Frontal cortex (tissue), 4 donors: ENCODE measurements at places on chromosomes 1 and 21. TPM values are rescaled to one million over a fixed set of nuclear protein-coding genes. Genes with fewer than 3 reads are reported as not detected.

DNA sequence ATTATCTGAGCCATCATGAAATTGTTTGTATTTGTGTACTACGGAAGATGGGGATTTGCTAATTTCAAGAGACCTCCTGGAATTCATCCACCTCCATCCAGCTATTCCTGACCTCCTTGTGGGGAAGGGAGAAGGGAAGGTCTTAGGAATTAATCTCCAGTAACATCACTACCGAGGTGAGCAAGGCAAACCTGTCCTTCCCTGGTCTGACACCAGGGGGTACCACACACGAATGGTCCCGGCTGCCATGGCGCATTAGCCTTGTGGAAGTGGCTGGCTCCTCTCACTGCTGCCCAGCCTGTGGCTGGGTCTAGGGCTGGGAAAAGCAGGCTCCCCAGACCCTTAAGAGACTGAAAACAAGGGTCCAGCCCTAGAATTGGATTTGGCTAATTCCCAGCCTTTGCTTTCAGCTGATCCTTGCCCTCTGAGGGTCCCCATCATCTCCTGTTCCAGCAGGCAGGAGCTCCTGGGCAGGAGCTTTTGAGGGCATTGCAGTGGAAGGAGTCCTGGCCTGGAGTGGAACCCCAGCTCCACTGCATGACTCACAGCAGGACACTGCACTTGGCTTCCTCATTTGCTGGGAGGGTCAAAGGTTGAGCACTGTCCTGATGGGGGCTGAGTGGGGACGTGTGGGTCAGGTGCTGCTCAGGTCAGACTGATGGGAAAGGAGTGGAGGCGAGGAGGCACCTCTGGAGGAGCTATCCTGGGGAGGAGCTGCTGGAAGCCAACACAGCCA is 34.8 kb downstream of the RIMS3 start:
- DNase-seq = no peak

DNA sequence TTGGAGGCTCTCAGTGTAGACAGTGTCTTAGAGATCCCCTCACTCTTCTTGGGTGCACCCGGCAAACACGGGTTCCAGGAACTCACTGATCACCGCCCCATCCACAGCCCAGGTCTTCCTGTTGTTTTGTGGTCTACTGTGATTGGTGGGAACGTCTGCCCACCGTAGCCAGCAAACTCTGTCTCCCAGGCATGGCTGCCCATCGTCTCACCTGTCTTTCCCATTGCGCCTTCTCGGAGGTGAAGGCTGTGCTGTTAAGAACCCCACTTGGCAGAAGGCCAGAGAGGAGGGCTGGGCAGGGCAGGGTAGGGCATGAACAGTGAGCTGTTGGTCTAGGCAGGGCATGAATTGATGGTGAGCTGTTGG is 14.1 kb upstream of the KCNA2 start:
- no peak for DNase-seq

DNA sequence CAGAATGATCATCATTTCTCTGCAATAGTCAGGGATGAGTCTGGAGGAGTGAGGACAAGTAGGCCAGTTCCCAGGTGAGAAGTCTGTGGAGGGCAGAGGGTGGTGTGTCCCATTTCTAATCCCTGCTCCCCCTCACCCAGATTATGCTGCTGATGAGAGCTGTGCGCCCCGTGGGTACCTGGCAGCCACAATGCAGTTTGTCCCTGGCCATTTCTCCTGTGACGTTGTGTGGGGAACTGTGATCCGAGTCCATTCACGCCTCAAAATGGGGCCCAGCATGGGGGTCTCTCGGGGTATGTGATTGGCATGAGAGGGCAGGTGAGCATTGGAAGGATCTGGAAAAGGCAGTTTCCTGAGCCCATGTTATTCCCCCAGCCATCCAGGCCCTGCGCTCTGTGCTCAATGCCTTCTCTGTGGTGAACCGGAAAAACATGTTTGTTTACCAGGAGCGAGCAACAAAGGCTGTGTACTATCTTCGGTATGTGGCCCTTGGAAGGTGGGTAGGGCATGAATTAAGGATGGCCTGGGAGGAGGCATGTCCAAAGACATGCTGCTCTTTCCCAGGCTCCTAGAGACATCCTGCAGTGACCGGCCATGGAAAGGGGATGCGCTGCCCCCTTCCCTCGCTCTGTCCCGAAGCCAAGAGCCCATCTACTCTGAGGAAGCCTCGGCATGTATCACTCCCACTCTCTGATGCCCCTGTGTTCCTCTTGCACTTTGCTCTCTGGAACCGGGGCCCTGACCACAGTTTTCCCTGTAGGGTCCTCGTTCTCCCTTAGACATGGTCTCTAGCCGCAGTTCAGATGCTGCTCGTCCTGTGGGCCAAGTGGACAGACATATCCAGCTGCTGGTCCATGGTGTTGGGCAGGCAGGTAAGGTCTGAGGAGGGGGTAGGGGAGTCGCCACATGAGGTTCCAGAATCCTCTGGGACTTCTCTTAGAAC is 16.4 kb downstream of the HYI start:
- DNase-seq = no peak

The TMEM52 gene
- total RNA-seq = 1.6 TPM

- DNase-seq = no peak
Measured at GRCh38 chr1:31959521-31960340, 21.6 kb upstream of the PTP4A2 start.

- peak; percentile 31 for DNase-seq
Measured at GRCh38 chr1:32701951-32702598, 495 bp downstream of the SYNC start.

DNA sequence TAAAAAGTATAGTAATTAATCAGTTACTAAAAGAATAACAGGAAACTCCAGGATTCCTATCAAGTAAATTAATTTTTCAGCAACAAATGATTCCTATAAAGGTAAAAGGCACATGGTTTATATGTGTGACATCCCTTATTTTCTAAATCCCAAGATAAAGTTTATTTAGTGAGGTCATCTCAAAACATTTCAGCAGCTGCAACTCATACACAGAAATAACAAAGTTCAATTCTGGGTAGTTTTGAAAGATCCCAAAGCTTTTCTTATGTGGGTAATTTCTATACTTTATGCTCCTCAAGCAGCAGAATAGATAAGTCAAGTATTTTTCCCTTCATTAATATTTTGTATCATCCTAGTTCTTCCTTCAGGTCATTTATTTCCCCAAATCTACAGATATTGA is 117.7 kb downstream of the EIF4G3 start:
- DNase-seq = no peak

DNA sequence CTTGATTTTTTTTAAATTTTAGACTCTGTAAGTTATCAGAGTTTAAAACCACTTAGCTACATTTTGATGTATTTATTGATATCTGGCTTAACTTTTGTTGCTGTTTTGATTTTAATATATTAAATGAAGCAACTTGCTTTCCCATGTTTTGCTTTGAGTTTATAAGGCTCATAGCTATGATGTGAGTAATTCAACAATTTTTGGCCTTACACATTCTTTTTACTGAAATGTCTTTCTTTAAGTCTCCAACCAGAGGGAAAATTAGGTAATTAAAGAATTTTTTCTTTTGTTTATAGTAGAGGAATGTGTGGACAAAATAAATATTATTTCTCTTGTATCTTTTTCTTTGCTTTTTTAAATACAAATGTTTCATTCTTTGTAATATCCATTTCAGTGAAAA is 258.3 kb upstream of the ADAMTS5 start:
- no peak for DNase-seq

DNA sequence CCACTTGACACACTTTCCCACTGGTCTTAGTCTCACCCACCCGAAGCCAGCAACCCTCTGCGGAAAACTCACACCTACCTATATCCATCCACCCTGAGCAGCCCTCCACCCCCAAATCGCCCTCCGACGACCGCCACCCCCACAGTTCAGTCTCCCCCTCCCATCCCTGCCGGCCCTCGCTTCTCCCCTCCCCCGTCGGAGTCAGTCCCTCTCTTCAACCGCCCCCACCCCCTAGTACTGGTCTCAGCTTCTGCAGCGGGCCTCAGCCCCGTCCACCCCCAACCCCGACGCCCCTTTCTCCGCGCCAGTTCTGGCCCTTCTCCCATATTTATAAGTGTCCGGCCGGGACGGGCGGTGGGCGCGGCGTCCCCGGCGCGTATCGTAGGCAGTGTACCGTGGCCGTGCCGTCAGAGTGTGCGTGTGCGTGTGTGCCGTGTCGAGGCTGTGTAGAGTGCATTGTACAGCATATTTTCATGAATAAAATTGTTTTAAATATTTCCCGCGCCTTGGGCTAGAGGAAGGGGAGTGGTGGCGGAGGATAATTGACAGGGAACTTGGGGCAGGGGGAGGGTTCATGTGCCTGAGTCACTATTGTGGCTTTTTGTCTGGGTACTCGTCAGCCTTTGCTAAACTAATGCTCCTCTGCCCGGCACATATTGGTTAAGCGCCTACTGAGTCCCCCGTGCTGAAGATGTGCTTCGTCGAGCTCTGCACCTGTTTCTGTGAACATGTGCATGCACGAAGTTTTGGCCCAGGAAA is 22.0 kb downstream of the FOXO6 start:
- no peak for DNase-seq

GRCh38 chr21:22573834-22574233 is 1575.6 kb downstream of the NCAM2 start:
- DNase-seq = no peak

The SLC22A15 gene
- 11.4 TPM for total RNA-seq

- DNase-seq = no peak
Measured at GRCh38 chr1:5682626-5683225, 309.5 kb downstream of the NPHP4 start.

GRCh38 chr1:40736085-40736531 is 44.6 kb downstream of the NFYC start:
- DNase-seq = no peak

The RBP7 gene
- not detected for total RNA-seq

The FMOD gene
- 1.6 TPM for total RNA-seq
